Kidney tubule cell (primary cell): ENCODE measurements at places on chromosomes 2 and 18.

DNA sequence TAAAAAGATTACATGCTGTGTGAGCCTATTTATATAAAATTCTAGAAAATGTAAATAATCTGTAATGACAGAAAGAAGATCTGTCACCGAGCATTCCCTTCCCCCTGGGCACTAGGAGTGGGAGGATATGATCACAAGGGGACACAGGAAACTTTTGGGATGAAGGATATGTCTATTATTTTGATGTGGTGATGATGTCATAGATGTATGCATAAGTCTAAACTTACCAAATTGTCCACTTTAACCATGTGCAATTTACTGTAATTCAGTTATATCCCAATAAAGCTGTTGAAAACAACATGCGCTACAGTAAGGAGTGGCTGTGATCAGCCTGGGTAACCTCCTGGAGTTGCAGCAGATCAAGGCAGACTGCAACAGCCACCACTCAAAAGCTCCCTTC, 148.9 kb downstream of the ZBTB7C start:
- DNase-seq: no peak

DNA sequence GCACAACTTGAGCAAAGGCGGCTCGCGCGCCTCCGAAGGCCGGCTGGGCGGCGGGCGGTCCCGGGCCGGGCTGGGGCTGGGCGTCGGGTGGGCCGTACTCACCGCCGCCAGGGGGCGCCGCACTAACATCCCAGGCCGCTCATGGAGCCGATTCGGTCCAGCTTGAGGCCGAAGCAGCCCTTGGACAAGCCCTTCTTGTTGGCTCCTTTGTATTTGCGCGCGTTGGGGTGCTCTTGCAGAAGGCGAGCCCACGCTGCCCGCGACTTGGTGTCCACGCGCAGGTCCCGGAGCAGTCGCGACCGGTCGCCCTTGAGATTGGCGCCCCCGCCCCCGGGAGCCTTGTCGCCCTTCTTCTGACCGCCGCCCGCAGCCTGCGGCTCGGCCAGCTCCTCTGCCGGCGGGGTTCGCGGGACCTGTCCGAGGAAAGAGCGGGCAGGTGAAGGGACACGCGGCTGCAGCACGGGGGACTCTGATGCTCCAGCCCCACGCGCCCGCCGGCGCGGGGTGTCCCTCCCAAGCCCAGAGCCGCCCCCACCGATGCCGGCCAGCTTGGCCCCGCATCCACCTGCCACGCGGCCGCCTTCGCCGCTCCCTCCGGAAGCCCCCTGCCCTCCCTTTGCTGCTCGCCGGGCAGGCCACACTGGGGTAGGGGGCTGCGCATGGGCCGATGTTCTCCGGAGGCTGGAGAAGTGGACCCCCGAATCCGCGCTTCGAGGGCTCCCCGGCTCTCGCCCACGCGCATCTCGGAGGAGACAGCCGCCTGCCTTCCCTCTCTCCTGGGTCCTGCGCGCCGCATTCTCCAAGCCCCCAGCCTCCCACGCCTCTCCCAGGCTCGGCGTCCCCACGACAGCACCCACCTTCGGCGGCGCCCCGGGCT, 655 bp downstream of the NPPC start:
- peak; percentile 78 for DNase-seq

DNA sequence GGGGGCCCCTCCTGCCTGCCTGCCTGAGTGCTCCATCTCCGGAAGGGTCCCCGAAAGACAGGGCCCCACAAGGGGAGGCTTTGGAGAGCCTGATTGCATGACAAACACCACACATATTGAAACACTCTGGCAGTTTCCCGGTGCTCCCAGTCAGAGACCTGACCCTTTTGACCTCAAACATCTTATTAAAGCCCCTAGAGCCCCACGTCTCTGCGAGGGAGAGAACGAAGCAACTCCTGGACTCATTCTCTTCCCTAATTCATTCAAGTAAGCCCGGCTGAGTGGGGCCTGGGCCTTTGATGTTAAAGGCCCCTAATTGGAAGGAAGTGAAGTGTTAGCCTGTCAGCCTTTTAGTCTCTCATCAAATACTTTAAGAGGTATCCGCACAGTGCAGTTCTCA, 335.6 kb downstream of the CYRIA start:
- DNase-seq: no peak

DNA sequence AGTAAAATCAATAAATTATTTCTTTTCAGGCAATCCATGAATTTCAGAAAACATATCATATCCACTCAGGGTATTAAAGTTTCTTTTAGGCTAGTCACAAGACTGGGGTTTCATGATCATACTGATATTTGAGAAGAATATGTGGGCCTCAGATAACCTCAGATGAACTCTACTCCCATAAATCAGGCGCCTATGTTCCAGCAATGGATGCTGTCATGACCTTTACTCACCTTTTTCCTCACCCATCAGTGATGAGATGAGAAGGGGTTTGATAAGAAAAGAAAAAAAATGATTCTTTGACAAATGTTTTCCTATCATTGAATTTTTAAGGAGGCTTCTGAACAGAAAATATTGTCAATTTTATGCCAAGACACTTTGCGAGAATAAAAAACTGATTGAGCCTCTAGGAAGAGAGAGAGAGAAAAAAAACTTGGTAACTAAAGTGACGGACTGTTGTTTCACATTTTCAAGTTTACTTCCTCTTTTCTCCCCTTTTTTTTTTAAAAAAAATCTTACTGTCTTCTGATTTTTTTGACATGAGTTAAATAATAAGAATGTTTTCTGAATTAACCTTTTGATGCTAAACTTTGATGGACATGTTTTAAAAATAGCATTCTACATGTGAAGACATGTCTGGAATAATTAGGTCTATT, 309.1 kb upstream of the MAP2 start:
- DNase-seq: no peak

DNA sequence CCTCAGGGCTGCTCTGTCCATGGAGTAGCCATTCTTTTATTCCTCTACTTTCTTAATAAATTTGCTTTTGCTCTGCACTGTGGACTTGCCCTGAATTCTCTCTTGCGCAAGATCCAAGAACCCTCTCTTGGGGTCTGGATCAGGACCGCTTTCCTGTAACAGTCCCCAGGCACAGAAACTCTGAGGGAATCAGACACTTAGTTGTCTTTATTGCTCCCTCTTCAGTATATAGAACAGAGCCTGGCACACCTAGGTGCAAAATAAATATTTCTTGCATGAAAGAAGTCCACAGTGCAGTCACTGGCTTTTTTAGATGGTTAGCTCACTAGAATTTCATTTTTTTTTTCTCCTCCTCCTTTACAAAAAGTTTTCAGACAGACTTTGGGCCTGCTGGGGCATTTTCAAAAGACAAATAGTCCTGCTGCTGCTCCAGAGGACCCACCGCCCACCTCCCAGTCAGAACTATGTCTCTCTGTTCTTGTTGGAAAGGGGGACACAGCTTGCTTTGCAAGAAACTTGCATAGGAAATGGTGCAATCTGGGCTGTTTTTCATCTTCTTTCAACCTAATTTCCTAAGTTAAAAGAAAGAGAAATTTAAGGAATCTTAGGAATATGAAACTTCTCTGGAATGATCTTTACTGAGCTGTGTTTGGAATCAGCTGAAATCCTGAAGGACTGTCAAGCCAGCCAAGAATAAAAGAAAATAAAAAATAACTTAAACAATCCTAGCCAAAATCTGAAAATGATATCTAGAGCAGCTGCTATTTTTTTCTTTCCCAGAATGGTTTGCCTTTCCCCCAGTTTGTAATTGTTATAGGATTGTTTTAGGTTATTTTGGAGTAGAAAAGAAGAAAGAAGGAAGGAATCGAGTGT, 31.7 kb upstream of the MAP4K3 start:
- DNase-seq: no peak

GRCh38 chr2:45439788-45440773, 171.0 kb downstream of the SRBD1 start:
- no peak for DNase-seq

DNA sequence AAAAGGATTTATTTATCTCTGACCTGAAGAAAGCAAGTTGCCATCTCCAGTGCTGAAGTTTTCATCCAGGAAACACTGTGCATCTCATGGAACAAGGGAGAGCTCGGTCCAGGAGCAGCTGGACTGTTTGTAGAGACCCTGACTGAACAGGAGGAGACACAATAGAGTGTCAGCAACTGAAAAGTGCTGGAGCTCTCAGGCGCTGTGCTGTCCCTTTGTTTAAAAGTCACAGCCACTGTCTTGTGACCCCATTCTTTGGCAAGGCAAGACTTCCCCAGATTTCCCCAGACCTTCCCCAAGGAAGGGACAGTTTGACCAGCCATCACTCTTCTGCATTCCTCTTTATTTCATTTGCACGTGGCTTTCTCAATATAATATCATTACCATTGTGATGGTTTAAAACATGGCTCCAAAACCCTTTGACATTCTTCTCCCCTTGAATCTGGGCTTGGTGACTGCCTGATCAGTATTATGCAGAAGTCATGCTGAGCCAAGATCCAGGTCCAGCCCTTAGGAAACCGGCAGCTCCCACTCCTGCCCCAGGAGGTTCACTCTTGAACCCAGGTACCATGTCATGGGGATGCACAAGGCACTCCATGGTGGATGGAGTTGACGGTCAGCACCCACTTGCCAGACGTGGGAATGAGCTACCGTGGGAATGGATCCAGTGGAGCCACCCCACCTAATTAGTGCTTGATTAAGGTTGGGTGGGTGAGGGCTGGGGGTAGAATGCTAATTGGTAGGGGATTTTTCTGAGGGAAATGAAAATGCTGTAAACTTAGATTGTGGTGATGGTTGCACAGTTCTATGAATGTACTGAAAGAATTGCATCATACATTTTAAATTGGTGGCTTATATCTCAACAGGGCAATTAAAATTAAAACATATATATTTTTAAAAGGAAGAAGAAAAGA, 497.9 kb upstream of the RAB6C start:
- DNase-seq: no peak

- no peak for DNase-seq
These were observed 20.7 kb upstream of the DPP10 start for GRCh38 chr2:114421781-114422180.

DNA sequence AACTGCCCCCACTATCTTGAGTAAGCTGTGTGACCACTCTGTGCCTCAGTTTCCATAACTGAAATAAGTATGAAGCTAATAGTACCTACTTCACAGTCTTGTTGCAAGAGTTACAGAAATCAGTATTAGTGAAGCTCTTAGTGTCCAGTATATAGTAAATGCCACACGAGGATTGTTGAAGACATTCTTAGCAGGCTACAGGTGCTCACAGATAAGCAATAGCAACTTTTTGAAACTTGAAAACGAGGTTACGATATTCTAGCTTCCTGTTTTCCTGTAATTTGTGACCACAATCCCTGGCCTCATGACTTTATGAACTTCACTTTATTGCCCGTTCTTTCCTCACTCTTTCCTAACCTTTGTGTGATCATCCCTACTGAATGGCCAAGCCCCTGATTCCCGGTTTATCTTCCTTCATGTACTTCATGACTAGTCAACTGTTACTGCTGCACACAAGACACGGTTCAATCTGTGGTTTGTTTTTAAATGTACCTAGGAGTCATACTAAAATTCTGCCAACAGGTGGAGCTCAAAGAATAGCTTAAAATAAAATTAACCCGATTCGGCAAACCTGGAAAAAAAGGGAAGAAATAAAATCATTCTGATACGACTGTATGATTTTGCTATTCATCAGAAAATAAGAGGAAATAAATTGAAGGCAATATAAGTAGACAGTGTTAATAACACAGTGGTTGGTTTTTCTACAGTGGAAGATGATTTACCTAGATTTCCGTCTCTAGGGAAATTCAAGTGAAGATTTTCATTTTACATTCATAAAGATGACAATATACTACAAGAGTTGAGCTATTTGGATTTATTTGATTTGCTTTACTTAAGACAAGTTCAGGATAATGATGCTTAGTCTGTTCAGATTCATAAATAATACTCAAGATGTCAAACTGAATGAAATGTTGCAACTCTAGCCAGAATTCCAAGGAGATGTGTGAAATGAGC, 38.1 kb upstream of the STAT1 start:
- peak; percentile 69 for DNase-seq

GRCh38 chr18:65439188-65439587, 311.6 kb upstream of the CDH7 start:
- DNase-seq: no peak

DNA sequence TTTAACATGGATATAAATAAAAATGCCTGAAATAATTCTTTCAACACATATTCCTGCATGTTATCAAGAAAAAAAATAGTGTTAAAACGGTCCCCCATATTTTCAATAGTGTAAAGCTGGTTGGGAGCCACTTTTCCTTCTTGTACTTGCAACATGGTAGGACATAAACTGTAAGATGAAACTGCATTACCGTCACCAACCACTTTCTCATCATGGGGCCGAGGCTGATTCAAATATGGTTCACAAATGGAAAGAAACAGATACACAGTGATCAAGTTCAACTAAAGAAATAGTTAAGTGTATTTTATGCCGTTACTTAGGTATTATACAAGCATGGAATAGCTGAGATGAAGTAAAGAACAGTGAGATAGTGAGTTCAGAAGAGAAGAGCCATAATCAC, 360.7 kb downstream of the ZEB2 start:
- DNase-seq: no peak

GRCh38 chr2:234193977-234194563, 143.6 kb downstream of the SPP2 start:
- no peak for DNase-seq
